CD4-positive, alpha-beta T cell treated with Interleukin-4 for 1 hour (primary cell): ENCODE measurements at places on chromosomes 3 and 15.

- peak; percentile 86 for DNase-seq
Observed at GRCh38 chr15:101242160-101242998, 9.5 kb downstream of the CHSY1 start.

- DNase-seq: no peak
Observed at GRCh38 chr3:28000608-28001007, 240.8 kb upstream of the CMC1 start.

GRCh38 chr15:65903296-65904073, 34.2 kb downstream of the RAB11A start:
- no peak for DNase-seq

GRCh38 chr3:45761831-45762230, 34.5 kb downstream of the SLC6A20 start:
- DNase-seq: no peak

GRCh38 chr3:178676942-178677790, 140.9 kb downstream of the KCNMB2 start:
- DNase-seq: no peak
